GDM1 (cell line): ENCODE measurements at places on chromosomes 3 and 15.

- DNase-seq, result no peak
Observed at GRCh38 chr15:27124287-27124871, 153.4 kb downstream of the GABRG3 start.

DNA sequence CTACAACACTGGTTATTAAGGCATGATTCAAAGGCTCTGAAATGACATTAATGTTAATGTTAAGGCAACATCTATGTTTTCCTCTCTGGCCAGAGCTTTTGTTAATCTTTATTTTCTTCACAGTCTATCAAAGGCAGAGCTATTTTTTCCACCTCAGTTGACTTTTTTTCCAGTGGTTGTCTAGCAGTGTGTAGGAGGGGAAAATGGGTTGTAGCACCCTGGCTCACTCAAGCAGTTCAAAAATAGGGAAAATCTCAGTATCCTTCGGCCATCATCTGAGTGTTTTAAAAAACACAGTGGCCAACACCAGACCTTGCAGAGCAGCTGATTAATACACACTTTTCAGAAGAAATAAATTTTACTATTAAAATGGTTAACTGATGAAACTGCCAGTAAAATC is 21.4 kb downstream of the CBLB start:
- no peak for DNase-seq

- DNase-seq, result no peak
Observed at GRCh38 chr3:137854533-137855261, 90.6 kb downstream of the SOX14 start.

GRCh38 chr3:96731031-96731430 is 83.4 kb upstream of the EPHA6 start:
- DNase-seq, result no peak

DNA sequence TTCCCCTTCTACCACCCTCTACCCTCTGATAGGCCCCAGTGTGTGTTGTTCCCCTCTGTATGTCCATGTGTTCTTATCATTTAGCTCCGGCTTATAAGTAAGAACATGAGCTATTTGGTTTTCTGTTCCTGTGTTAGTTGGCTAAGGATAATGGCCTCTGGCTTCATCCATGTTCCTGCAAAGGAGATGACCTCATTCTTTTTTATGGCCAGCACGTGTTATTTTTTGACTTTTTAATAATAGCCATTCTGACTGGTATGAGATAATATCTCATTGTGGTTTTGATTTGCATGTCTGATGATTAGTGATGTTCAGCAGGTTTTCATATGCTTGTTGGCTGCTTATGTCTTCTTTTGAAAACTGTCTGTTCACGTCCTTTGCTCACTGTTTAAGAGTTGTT is 63.1 kb upstream of the NPHP3 start:
- no peak for DNase-seq

GRCh38 chr3:31690771-31691170 is 158.0 kb downstream of the STT3B start:
- no peak for DNase-seq

DNA sequence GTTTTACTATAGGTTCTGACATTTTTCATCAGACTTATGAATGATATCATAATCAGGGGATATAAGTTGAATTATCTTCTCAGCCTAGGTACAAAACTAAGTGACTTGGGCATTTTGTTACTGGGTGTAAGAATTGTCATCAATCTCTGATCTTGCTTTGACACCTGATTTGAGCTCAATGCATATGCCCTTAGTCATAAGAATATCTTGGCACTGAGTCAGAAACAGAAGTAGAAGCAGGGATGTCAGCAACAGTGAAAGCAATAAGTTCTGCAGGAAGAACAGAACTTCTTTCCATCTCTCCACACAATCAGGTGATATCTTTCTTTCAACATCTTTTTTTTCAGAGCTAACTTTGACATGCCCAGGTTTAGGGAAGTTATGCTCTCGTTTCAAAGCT is 14.6 kb downstream of the SLITRK3 start:
- no peak for DNase-seq

DNA sequence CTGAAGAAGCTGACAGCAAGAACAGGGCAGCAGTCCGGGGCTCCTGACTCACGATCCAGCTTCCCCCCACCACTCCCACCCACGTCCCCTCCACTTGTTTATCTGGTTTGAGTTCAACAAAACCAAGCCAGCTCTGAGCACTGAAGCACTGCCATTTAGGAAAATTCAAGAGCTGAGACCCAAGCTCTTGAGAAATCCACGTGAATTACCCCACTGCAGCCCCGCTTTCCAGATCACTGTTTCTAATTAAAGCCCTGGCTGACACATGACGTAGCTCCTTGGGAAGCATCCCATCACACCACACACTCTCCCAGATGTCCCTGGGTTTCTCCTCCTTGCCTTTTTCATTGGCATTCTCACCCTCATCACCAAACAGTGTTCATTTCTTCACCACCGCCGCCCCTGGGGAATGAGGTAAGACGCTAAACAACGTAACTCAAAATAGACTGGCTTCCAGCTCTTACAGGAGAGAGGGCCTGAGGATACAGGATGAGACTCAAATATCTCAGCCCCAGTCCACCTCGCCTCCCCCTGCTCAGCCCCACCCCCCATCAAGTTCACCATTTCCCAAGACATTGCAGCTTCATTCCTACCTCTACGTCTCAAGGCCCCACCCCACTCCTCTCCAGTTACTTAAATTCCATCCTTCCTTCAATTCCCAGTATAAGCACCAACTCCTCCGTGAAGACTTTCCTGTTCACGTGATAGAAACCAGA is 95.4 kb downstream of the SRGAP3 start:
- no peak for DNase-seq

- DNase-seq, result no peak
Observed at GRCh38 chr3:177056927-177057326, 140.4 kb downstream of the TBL1XR1 start.

GRCh38 chr3:87053553-87053952 is 62.6 kb upstream of the VGLL3 start:
- no peak for DNase-seq

DNA sequence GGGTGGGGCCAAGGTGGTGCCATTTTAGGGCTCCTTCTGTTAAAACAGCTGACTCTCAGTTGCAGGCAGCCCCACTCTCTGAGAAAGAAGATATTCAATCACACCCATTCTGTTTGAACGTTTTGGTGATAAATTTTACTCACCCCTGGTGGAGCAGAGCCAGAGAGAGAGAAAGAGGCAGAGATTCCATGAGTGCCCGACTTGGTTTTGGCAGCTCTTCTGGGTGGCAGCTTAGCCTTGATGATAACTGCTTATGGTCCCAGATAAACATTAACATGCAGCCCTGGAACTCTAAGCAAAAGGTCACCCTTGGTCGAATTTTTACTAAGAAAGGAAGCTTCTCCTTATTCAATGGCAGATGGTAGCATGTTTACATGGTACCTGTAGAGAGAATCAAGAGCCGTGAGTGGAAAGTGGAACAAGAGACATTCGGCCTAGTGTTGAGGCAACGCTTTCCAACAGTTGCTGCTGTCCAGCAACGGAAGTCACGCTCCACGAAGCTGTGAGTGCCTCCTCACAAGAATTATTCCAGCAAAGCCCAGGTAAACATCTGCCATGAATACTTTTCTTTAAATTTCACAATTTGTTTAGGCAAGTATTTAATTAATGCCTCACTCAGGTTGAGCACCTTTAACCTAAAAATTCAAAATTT is 530.6 kb upstream of the ROBO2 start:
- no peak for DNase-seq

- DNase-seq, result no peak
Observed at GRCh38 chr15:51973220-51973619, 1.6 kb upstream of the LEO1 start.

DNA sequence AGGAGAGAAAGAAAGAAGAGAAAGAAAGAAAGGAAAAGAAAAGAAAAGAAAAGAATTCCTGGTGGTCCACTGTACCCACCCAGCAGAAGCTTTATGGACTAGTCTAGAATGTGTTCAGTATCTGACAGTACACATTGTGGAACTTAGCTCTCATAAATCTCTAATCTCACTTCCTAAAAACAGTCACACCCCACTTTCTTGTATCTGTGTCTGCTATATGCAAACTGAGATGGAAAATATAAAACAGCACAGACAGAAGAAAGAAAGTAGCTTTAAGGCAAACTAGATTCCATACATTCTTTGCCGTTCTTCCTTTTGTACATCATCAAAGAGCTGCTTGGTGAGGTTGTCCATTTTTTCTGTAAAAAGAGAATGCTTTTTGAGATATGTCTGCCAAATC is 41.1 kb upstream of the GNB5 start:
- DNase-seq, result no peak

GRCh38 chr3:64687086-64687780 is 567 bp downstream of the ADAMTS9 start:
- no peak for DNase-seq

DNA sequence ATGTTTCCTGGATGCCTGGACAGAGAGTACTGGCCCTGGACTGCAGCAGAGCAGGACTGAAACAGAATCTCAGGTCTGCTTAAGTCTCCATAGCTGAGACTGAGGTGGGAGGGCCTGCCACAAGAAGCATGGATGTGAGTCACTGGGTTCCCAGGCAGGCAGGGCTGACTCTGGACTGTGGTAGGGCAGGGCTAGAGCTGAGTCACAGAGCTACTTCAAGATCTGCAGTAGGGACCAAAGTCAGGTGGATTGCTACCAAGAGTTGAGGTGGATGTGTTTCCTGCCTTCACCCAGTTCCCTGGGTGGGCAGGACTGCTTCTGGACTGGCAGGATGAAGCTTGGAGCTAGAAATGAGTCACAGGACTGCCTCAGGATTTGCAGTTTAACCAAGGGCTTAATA is 282.9 kb downstream of the AGBL1 start:
- no peak for DNase-seq

DNA sequence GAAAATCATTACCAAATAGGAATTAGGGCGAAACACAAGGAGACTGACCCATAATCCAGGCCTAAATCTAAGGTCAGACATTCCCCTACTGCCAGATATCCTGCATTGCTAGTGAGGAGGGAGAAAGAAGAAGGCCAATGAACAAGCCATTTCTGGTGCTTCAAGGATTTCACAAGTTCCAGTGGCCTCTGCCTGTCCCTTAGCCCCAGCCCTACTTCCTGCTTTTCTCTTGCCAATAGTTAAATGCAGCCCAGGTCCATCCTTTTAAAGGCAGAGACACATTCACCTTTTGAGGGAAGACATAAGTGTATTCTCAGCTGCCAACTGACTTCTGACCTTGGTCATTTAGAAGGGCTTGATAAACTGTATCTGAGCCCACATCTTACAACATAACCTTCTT is 135.8 kb downstream of the ZNF621 start:
- no peak for DNase-seq

- no peak for DNase-seq
Observed at GRCh38 chr3:110262896-110263295, 808.7 kb upstream of the NECTIN3 start.

DNA sequence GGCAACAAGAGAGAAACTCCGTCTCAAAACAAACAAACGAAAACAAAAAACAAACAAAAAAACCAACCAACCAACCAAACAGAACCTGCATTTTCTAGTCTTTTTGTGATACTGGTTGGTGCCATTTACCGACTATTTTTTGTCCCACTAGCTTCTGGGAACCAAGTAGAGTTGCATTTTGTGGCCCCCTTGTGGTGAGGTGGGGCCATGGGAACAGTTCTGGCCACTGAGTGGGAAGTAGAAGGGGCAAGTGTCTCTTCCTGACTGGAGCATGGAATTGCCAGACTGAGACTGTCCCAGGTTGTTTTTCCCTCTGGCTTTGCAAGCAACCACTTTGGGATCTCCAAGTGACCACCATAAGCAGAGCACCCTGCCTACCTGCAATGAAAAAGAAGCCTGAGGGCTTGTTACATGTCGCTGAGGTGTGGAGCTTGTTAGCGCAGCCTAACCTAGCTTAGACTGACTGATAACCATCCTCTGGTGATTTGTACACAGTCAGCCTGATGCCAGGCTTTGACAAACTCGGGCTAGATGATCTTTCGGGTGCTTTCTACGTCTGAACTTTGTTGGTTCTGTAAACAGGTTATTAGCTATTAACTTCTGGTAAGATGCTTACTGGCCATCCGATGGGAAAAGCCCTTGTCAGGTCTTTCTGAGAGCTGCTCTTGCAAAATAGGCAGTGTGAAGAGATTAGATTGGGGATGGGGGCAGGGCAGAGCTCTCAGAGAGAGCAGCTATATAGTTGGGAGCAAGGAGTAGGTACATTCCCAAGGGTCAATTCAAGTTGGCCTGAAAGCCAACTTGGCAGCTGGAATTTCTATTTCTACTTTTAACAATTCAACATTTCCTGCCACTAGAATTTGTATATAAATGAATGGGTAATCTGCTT is 172.2 kb downstream of the SSR3 start:
- DNase-seq, result peak; percentile 7

- no peak for DNase-seq
Observed at GRCh38 chr3:194632226-194632808, 902 bp downstream of the TMEM44 start.

GRCh38 chr3:35505772-35506171 is 133.6 kb upstream of the ARPP21 start:
- no peak for DNase-seq

DNA sequence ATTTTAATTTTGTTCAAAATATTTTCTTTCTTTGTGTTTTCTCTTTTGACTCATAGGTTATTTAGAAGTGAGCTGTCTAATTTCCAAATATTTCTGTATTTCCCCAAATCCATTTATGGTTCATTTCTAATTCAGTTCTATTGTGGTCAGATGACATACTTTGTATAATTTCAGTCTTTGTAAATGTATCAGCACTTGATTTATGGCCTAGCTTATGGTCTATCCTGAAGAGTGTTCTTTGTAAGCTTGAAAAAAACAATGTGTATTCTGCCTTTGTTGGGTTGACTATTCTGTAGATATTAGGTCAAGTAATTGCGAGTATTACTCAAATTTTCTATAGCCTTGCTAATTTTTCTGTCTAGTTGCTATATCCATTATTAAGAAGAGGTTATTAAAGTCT is 311.2 kb downstream of the OCA2 start:
- no peak for DNase-seq

DNA sequence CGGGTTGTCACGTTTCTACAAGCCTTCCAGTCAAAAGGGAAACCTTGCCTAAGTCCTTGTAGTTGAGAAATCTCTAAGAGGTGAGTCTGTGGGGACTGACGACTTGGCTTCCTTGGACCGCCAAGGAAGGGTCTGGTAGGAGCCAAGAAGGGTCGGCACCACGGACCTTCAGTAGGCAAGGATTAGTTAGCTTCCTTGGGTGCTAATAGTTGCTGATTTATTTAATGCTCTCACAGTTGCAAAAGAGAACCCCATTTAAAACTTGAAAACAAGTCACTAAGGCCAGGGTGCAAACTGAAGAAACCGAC is 361 bp upstream of the LCMT2 start:
- no peak for DNase-seq

- no peak for DNase-seq
Observed at GRCh38 chr15:78037328-78037727, 40.2 kb downstream of the TBC1D2B start.

- no peak for DNase-seq
Observed at GRCh38 chr3:85800676-85801075, 841.9 kb downstream of the CADM2 start.

- DNase-seq, result no peak
Observed at GRCh38 chr15:96412045-96412905, 81.8 kb downstream of the NR2F2 start.

DNA sequence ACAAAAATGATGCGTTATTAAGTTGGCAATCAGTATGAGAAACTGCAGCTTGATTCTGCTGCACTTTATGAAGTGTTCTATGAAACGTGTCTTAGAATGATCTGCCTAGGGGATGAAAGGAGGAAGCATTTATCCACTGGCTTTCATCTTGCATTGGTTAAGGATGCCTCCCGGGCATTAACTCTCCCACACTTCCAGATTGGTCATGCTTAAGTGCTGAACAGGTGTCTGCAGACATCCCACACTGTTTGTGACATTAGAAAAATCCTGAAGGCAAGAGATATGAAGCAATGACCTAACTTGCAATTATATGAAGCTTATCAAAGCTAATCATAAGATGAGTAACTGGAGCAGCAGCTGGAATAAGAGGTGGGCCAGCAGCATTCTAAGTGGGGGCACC is 437.3 kb downstream of the NSUN3 start:
- DNase-seq, result no peak
